ENCODE measurements at places on chromosomes 7 and 10.

DNA sequence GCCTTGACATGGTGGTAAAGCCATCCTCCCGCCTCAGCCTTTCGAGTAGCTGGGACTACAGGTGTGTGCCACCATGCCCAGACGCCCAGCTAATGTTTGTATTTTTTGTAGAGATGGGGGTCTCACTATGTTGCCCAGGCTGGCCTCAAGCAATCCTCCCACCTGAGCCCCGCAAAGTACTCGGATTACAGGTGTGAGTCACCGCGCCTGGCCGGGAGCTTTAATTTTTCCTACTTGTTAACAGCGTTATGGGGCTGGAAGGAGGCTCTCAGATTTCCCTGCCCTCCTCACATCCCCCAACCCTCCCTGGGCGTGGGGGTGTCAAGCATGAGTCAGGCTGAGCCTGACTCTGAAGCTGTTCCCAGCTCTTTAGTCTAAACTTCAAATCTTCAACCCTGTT, 8.3 kb downstream of the ALKBH4 start:
- DNase-seq = no peak

- no peak for DNase-seq
These were observed 121.7 kb downstream of the PRPF18 start for GRCh38 chr10:13708256-13708990.

DNA sequence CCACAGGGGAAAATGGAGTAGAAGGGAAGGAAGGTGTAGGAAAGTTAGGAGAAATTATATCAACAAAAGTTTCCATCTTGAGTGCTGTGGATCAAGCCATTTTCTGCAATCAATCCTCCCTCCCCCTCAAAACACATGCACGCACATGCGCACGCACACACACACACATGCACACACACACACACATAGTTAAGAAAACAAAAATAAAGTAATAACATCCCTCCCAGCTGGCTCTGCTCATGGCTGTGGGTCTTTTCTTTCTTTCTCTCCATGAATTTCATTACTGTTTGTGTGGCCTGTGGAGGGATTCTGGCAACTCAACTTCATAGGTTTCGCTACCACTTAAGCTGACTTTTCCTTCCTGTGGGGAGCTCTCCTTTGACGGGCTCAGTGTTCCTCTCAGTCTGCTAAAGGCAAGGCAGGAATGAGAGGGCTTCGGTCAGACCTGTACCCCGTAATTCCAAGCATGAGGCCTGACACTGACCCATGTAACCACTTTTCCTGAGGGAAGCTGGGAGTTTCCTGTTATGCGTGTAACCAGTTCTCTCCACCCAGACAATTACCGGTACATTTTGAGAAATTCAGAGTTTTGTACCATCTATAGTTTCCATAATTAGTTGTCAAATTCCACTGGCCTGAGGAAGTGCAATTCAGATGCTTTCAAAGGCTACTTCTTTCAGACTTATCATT, 79.8 kb downstream of the ZNF92 start:
- no peak for DNase-seq

DNA sequence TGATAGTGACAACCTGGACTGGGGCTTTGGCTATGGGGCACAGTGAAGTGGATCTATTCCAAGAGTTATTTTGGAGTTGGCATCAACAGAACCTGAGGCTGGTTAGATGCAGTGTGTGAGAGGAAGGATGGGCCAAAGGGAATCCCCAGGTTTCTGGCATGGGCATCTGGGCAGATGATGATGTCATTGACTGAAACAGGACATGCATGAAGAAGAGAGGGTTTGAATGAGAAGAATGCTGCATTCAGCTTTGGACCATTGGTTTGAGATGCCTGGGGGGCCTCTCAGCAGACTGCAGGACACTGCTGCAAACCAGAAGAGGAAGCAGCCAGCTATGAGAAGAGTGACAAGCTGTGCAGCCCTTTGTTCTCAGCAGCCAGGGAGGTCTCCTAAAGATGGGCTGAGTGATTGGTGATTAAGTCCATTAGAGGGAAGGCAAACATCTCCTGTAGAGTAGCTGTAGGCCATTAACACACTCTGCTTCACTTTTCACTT, 23.1 kb upstream of the PIK3CG start:
- DNase-seq = no peak

GRCh38 chr10:26746061-26746460, 48.6 kb downstream of the PDSS1 start:
- DNase-seq = peak; percentile 25

DNA sequence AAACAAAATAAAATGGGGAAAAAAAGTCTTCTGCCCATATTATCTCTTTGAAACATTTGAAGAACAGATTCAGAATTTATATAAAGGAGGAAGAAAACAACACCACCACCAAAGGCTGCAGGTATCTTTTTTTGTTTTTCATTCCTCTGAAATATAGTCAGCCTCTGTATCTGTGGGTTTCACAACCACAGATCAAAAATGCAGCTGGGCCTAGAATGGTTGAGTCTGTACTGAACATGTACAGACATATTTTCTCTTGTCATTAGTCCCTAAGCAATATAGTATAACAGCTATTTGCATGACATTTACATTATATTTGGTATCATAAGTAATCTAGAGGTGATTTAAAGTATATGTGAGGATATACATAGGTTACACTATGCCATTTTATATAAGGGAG, 559.7 kb upstream of the LRRN3 start:
- DNase-seq = no peak

DNA sequence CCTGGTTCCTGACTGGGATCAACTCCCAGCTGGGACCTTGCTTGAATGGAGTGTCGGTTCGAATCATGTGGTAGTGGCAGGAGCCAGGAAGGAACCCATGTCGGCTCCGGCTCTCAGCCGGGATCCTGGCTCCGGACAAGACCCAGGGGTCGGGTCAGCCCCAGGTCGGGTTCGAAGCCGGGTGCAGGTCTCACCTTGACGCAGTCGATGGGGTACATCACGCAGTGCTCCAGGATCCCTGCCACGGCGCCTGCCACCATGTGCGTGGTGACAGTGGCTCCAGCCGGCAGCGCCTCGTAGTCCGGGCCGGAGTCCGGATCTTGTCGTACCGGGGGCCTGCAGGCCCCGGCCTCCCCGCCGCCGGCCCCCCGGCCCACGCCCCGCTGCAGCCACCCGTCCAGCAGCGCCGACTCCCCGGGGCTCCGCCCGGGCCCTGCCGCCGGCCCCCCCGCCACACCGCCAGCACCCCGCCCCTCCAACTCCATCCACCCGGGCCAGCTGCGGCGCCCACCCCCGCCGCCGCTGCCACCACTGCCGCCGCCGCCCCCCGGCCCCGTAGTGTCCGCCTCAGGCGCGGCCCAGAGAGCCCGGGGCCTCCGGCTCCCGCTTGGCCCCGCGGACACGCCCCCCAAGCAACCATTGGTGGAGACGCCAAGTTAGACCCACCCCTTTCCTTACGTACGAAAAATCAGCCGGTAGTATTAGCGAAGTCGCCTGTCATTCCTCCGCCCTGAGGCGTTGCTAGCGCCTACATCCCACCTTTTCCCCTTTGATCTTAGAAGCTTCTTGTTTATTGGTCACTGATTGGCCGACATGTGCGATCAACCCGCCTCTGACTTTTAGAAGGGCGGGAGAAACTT, at the start of gene SLC25A28:
TSS of gene SLC25A28 (minus strand) at position 589 of the 860 bp plus-strand sequence. CDS start at position 485, 104 bp downstream.
- DNase-seq = peak; percentile 100

- no peak for DNase-seq
These were observed 7.5 kb downstream of the HOXA4 start for GRCh38 chr7:27123007-27123476.

DNA sequence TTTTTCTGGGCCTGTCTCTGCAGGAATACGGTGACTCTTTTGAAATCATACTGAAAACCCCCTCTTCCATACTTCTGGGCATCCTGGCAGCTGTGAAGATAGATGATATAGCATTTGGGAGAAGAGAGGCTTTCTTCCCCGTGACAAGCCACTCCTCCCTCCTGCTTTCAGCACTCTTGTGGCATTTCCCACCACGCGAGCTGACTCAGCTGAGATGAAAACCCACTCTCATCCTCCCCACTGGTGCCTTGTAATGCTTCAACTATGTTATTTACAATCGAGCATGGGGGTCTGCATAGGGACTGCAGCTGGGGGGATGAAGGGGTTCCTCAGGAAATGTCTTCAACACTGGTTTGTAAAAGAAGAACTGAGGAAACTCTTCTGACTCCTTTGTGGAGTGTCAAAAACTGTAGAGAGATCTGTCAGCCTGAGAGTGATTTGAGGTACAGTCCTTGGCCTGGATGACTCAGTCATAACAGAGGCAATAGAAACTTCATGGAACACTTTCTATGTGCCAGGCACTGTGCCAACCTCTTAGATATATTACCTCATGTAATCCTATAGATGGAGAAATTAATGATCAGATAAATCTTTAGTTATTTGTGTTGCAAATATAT, 1.7 kb upstream of the TBATA start:
- DNase-seq = peak; percentile 28

- DNase-seq = no peak
These were observed 425.9 kb downstream of the LRMDA start for GRCh38 chr10:75857269-75857846.

- no peak for DNase-seq
These were observed 26.2 kb upstream of the ABLIM1 start for GRCh38 chr10:114684084-114684821.

DNA sequence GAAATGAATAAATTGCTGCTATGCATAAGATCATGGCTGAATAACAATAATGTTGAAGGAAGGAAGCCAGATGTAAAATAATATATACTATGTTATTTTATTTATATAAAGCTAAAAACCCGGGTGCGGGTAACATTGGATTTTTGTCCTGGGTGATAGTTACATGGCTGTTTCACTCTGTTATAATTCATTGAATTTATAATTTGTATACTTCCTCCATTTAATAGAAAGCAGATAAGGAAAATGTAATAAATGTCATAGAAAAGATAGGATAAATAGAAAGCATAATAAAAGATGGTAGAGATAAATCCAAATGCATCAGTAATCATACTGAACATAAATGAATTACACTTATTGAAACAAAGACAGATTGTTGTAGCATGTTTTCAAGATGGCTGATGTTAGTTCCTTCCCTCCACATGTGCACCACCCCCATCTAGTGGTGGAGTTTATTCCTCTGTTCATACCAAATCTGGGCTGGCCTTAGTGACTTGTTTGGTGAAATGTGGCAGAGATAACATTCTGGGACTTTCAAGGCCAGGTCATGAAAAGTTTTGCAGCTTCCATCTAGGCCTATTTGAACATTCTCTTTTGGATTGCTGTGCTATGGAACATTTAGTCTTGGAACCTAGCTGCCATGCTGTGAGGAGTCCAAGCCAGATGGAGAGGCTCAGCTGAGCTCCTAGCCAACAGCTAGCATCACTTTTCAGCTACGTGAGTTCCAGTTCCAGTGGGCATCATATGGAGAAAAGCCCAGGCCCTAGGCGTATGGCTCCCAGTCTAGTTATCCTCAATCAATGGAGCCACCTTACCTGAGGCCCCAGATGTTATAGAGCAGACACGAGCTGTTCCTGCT, 46.9 kb downstream of the AHCYL2 start:
- DNase-seq = peak; percentile 77

GRCh38 chr7:70082099-70082611, 483.9 kb downstream of the AUTS2 start:
- DNase-seq = no peak

- DNase-seq = no peak
These were observed 1.1 kb downstream of the PSMA2 start for GRCh38 chr7:42930889-42931288.

- DNase-seq = no peak
These were observed 68.5 kb downstream of the CPVL start for GRCh38 chr7:29077854-29078253.

DNA sequence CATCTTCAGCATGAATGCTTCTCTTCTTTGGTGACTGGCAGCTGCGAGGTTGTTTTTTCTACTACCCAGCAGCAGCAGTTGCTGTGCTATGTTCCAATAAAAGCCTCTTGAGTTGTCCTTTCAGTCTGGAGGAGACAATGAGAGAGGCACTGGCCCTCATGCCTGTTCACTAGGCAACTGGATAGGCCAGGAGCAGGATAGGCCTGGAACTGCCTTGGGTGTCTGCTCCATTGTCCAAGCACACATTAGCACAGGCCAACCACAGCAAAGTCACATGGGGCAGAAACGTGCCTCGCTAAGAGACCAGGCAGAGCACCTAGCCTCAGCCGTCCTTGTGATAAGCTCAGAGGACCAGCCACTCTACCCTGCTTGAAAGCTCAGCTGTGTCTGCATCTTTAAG, 76.9 kb upstream of the PDCD4 start:
- DNase-seq = no peak

DNA sequence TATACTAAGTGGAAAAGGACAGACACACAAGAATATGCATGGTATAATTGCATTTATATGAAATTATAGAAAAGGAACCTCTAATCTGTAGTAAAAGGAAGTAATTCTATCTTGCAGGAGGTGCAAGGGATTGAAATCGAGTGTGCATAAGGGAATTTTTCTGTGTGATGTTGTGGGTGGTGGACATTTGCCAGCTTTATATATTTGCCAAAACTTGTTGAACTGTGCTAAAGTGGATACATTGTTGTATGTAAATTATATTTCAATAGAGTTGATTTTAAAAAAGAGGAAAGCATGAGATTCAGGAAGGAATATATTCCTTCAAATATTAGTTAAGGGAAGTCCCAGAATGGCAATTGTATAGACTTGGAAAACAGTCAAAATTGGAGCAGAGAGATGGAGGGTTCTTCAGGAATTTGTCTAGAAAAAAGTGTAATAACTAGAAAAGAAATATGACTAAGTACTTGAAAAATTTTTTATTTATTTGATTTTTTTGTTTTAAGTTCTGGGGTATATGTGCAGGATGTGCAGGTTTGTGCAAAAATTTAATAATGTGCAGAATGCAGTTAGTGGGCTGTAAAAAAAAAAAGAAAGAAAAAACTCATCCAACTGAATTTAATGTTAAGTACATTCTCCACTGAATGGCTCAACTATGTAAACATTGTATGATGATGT, 96.1 kb downstream of the ARL4A start:
- no peak for DNase-seq

GRCh38 chr7:150642926-150643325, 10.7 kb upstream of the GIMAP6 start:
- no peak for DNase-seq

- no peak for DNase-seq
These were observed 101.7 kb downstream of the PTN start for GRCh38 chr7:137241655-137242360.

DNA sequence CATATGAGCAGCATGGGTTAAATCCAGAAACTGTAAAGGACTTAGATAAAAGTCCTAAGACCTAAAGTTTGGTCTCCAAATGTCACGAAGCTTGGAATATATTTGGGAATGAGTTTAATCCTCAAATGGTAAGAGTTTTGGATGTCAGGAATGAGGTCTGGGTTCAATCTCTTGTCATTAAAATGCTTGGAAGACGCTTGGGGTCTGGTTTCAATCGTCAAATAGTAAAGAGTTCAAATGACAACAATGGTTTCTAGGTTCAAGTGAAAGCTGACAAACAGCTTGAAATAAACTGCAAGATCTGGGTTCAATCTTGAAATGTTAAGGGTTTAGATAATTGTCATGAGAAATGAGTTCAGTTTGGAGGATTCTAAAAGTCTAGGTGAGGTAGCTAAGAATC, 385.5 kb upstream of the HPS1 start:
- no peak for DNase-seq

DNA sequence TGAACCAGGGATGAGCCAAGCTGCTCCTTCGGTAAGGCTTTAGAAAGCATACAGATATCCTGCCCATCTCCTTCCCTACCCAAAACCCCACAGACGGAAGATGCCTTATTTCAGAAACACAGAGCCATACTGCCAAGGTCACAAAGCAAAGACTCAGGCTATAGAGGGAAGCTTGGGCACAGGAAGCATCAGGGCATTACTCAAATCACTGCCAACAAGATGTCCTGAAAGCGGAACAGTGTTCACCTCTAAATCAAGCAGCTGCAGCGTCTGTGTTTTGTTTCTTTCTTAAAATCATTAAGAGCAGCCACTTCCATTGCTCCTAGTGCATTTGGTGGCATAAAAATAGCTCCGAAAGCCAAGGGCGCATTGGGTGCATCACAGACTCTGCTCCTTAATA, 307.3 kb downstream of the SORCS1 start:
- DNase-seq = no peak

GRCh38 chr10:72087969-72088888, at the start of gene SPOCK2:
Gene SPOCK2, minus strand, starts transcription at chr10:72088551. Its CDS starts 223 bp downstream, at chr10:72088328.
- peak; percentile 4 for DNase-seq
